ENCODE measurements at places on chromosomes 5 and 9.

DNA sequence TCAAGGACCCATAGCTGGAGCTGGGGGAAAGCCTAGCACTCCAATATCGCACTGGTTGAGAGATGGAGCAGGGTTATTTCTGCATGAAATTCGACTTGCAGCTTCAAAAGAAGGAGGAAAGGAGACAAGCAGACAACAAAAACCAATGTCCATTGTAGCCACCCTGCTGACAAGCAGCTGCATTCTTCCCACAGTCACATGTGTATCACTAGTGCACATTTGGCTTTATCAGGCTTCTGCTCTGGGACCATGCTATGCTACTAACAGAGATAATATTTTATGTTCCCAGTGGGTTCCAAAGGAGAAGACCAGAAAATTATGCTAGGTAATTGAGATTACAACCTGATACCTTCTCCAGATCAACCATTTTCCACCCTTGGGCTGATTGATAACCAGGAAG, 59.7 kb downstream of the MFAP3 start:
- H3K4me1 ChIP-seq: no peaks in the 10 kb centered on the region
- H3K27ac ChIP-seq: no peak overlapping the region
- H3K36me3 ChIP-seq: no peaks in the 10 kb centered on the region
- no peak overlapping the region for H3K4me3 ChIP-seq

- no peak for DNase-seq
- H3K27me3 ChIP-seq: no peaks in the 10 kb centered on the region
- peaks cover 4% of the 10 kb centered on the region for H3K36me3 ChIP-seq
- H3K4me3 ChIP-seq: no peak overlapping the region
- no peak overlapping the region for H3K27ac ChIP-seq
Measured at GRCh38 chr5:177194268-177194667, 60.7 kb downstream of the NSD1 start.

- H3K4me1 ChIP-seq: no peaks in the 10 kb centered on the region
- no peak for DNase-seq
- peaks cover 11% of the 10 kb centered on the region for H3K27me3 ChIP-seq
Measured at GRCh38 chr9:107274953-107275422, 8.1 kb upstream of the RAD23B start.

DNA sequence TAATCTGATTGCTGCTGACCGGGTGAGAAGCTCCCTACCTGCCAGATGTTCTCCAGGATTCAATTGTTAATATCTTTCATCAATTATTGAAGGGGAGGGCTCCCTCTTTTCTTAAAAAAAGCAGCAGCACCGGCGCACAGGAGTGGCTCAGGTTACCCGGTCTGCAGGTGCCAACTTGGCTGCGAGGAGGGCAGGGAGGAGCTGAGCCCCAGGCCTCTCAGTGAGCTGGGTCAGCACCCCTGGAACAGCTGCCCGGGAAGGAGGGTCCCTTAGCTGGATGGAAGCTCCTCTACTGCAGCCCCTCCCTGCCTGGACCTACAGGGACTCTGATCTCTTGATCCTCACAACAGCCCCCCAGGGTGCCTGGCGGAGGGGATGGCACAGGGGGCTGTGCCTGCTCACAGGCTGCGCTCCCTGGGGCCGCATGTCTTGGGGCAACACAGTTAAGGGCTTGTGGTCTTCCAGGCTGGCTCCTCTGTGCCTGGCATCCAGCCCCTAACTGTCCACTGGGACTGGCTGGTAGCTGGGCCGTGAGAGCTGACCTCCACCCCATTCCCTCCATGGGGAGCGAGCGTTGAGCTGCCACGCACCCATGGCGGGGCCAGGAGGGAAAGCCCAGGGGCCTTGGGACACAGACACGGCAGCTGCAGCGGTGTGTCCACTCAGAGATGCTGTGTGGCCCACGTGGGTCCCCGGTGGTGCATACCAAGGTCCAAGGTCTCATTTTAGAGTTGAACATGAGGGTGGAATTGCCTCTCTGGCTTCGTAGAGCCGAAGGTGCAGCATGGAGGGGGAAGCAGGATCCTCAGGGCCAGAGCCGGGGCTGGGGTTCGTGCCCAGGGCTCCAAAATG, 28.6 kb upstream of the TMEM250 start:
- H3K27ac ChIP-seq: no peak overlapping the region
- no peaks in the 10 kb centered on the region for H3K4me1 ChIP-seq
- peaks cover 8% of the 10 kb centered on the region for H3K27me3 ChIP-seq
- no peak for DNase-seq

DNA sequence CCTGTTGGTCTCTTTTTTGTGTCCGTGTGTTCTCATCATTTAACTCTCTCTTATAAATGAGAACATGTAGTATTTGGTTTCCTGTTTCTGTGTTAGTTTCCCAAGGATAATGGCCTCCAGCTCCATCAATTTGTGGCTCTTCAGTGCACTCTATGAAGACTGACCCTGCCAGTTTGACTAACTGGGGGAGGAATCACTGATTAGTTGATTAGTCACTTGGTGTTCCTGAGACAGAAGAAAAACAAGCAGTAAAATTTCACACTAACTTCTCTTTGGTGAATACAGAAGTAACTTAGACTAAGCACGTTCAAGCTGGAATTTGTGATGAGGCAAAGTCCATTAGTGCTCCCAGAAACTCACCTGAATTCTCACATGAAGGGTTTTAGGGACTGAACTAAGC, 495.8 kb upstream of the RORB start:
- no peak for DNase-seq
- H3K4me3 ChIP-seq: no peak overlapping the region
- H3K36me3 ChIP-seq: no peaks in the 10 kb centered on the region
- H3K4me1 ChIP-seq: no peaks in the 10 kb centered on the region

GRCh38 chr9:135038331-135038730, 49.1 kb upstream of the OLFM1 start:
- no peak overlapping the region for H3K27ac ChIP-seq
- no peaks in the 10 kb centered on the region for H3K36me3 ChIP-seq
- DNase-seq: no peak
- H3K4me1 ChIP-seq: no peaks in the 10 kb centered on the region

GRCh38 chr5:83556190-83556589, 84.6 kb downstream of the VCAN start:
- no peaks in the 10 kb centered on the region for H3K4me1 ChIP-seq
- no peaks in the 10 kb centered on the region for H3K27me3 ChIP-seq
- no peak for DNase-seq
- H3K36me3 ChIP-seq: no peaks in the 10 kb centered on the region

DNA sequence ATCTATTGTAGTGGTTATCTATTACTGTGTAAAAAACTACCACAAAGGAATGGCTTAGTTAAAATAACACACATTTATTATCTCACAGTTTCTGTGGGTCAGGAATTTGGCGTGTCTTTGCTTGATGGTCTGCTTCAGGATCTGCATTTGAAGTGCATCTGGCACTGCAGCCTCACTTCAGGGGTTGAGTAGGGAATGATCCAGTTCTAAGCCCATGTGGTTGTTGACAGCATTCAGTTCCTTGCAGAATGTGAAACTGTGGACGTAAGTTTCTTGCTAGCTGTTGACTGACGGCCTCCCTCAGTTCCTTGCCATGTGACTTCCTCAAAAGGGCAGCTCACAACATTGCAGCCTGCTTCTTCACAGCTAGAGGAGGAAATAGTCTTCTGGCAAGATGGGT, 2.1 kb upstream of the OGN start:
- peak overlapping the region; percentile 33 for H3K4me3 ChIP-seq
- peak; percentile 6 for DNase-seq
- no peak overlapping the region for H3K27ac ChIP-seq
- H3K27me3 ChIP-seq: no peaks in the 10 kb centered on the region

GRCh38 chr9:98903961-98904411, 39.7 kb upstream of the COL15A1 start:
- H3K36me3 ChIP-seq: no peaks in the 10 kb centered on the region
- no peak overlapping the region for H3K27ac ChIP-seq
- no peak overlapping the region for H3K4me3 ChIP-seq
- no peak for DNase-seq
- H3K4me1 ChIP-seq: no peaks in the 10 kb centered on the region
- no peaks in the 10 kb centered on the region for H3K27me3 ChIP-seq

DNA sequence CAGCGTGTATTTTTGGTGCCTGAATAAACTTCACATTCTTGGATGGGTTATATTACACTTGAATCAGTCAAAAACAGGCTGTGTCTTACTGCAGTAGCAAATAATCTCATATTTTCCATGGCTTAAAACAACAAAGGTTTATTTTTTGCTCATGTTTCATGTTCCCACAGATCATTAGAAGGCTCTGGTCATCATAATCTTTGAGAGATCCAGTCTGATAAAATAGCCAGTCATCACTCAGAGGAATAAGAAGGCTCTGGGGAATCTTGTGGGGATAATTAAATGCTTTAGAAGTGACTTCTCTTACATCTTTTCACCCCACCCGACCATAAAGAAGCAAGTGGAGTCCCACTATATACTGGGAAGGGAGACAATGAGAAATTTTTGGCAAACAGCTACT, 417.7 kb downstream of the PSAT1 start:
- H3K27me3 ChIP-seq: no peaks in the 10 kb centered on the region
- no peaks in the 10 kb centered on the region for H3K36me3 ChIP-seq
- no peak overlapping the region for H3K4me3 ChIP-seq
- H3K27ac ChIP-seq: no peak overlapping the region
- H3K4me1 ChIP-seq: no peaks in the 10 kb centered on the region

DNA sequence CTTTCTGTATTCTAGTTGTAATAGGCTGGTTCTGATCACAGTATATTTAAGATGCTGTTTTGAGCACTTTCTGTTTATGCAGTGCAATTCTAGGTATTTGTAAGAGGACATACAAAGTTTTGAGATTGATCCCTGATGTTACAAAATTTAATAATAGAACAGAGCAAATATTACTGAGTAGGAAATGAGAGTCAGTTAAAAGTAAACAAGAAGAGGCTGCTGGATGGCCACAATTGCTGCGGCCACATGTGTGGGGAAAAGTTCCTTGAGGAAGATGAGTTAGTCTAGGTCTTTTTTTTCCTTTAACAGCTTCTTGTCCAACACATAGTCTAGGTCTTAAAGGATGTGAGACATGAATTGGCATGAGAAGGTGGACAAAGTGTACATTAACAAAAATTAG, 11.3 kb downstream of the EHMT1 start:
- H3K4me3 ChIP-seq: no peak overlapping the region
- H3K27ac ChIP-seq: no peak overlapping the region
- peaks cover 44% of the 10 kb centered on the region for H3K4me1 ChIP-seq
- no peaks in the 10 kb centered on the region for H3K36me3 ChIP-seq
- DNase-seq: no peak

DNA sequence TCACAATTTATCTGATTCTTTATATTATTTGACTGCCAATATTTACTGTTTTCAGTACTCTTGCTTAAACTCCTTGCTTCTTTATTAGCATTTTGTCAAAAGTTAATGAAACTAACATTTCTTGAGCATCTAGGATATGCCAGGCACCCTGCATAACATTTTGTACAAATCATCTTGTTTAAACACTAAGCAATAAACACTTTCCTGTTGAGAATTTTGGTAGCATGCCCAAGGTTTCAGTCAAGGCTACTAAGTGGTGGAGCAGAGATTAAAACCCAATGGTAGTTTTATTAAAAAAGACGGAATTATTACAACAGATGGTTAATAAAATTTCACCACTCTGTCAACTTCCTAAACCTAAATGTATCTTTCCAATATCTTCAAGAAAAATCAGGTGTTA, 43.2 kb downstream of the SKIC3 start:
- H3K27ac ChIP-seq: no peak overlapping the region
- H3K4me3 ChIP-seq: no peak overlapping the region
- H3K27me3 ChIP-seq: no peaks in the 10 kb centered on the region
- no peaks in the 10 kb centered on the region for H3K4me1 ChIP-seq
- DNase-seq: no peak

GRCh38 chr5:143663872-143664271, 148.1 kb upstream of the HMHB1 start:
- no peaks in the 10 kb centered on the region for H3K36me3 ChIP-seq
- no peaks in the 10 kb centered on the region for H3K27me3 ChIP-seq
- no peak overlapping the region for H3K4me3 ChIP-seq
- no peaks in the 10 kb centered on the region for H3K4me1 ChIP-seq

GRCh38 chr5:10366310-10367272, 13.1 kb downstream of the MARCHF6 start:
- H3K36me3 ChIP-seq: no peaks in the 10 kb centered on the region
- no peak overlapping the region for H3K27ac ChIP-seq
- no peak for DNase-seq
- H3K27me3 ChIP-seq: no peaks in the 10 kb centered on the region
- H3K4me3 ChIP-seq: no peak overlapping the region
- H3K4me1 ChIP-seq: peaks cover 32% of the 10 kb centered on the region

DNA sequence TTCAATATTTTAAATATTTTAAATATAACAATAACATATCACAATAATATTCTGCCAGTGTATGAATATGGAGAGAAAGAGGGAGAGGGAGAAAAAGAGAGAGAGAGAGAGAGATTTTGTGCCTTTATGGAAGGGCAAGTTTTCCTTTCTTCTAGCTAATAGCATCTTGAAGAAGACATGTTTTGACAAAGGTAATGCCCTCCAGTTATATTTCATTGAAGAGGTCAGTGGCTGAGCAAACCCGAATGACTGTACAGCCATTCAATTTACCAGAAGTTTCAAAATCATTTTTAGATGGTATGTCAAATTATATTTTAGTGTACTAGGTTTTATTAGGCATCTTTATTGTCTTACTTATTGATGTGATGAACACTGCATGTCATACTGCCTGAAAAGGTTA, 139.3 kb downstream of the EMB start:
- H3K36me3 ChIP-seq: no peaks in the 10 kb centered on the region
- no peak for DNase-seq
- H3K4me1 ChIP-seq: no peaks in the 10 kb centered on the region
- H3K4me3 ChIP-seq: no peak overlapping the region

GRCh38 chr9:131837316-131837715, 97.4 kb upstream of the RAPGEF1 start:
- DNase-seq: no peak
- H3K27ac ChIP-seq: no peak overlapping the region
- H3K4me3 ChIP-seq: no peak overlapping the region

GRCh38 chr5:95837492-95837891, 15.0 kb upstream of the GLRX start:
- DNase-seq: no peak
- H3K27me3 ChIP-seq: no peaks in the 10 kb centered on the region
- no peak overlapping the region for H3K4me3 ChIP-seq
- H3K27ac ChIP-seq: no peak overlapping the region
- H3K36me3 ChIP-seq: no peaks in the 10 kb centered on the region
- H3K4me1 ChIP-seq: peaks cover 32% of the 10 kb centered on the region

DNA sequence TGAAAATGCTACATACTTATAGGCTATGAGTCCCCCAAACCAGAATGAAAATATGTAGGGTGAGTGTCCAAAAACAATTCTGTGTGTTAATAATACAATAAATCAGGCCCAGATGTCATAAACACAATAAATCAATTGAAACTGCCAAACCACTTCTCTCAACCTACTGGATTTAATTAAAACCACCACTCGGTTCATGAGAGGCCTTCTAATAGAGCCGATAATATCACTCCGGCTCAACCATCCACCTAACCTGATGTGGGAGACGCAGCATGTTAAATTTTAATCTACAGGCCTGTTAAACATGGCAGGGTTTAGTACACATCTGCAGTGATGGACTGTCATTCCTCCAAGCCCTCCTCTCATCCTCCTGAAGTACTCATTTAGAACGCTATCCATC, 734.5 kb upstream of the ZNF608 start:
- no peak overlapping the region for H3K4me3 ChIP-seq
- no peaks in the 10 kb centered on the region for H3K27me3 ChIP-seq
- H3K27ac ChIP-seq: no peak overlapping the region
- H3K4me1 ChIP-seq: no peaks in the 10 kb centered on the region
- H3K36me3 ChIP-seq: no peaks in the 10 kb centered on the region

- no peak for DNase-seq
- H3K36me3 ChIP-seq: no peaks in the 10 kb centered on the region
- H3K27me3 ChIP-seq: no peaks in the 10 kb centered on the region
- H3K4me3 ChIP-seq: no peak overlapping the region
Measured at GRCh38 chr5:56302027-56302426, 68.9 kb upstream of the ANKRD55 start.

GRCh38 chr5:50666261-50667022, at the start of gene PARP8:
Gene PARP8 (plus strand): TSS chr5:50666637. CDS start chr5:50667096, 459 bp downstream.
- H3K27me3 ChIP-seq: no peaks in the 10 kb centered on the region
- no peaks in the 10 kb centered on the region for H3K36me3 ChIP-seq
- H3K4me1 ChIP-seq: peaks cover 38% of the 10 kb centered on the region
- DNase-seq: peak; percentile 33
- H3K4me3 ChIP-seq: peak within 1 kb of the TSS; percentile 86
